D341Med (cell line): ENCODE measurements at places on chromosomes 4 and X.

DNA sequence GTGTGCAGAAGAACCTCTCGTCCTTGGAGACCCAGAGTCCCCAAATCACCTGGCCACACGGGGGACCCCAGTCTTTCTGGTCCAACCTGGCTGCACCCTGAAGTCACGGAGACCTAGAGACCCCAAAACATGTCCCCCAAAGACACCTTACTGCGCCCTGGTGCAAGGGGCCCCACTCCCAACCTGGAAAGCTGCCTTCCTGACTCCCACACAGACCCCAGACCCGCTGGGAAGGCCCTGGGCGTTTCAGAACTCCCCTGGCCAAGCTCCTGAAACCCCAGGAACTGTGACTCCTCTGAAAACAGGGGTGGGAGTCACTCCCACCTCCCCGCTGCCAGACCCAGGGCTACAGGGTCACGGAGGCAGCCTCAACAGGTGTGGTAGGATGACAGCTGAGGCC is 12.7 kb upstream of the SHOX start:
- no peak for DNase-seq

DNA sequence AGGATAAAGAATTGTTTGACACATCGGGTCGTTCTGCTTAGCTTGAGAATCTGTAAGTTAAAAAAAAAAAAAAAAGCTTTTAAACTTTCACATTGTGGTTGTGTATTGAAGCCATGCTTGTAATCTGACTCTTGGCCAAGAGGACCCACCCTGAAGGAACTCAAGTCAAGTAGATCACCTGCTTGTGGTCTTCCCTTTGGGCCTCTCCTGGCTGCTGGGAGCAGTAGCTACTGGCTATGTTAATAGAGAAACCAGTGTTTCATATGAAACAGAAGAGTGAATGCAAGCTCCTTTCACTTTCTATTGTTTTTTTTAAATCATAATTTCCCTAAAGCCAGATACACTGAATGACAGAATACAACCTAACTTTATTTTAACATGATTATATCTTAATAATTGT is 402.4 kb upstream of the NDST4 start:
- DNase-seq, result no peak

- no peak for DNase-seq
Observed at GRCh38 chr4:70874268-70875156, 27.7 kb upstream of the MOB1B start.

GRCh38 chr4:184887333-184887732 is 61.6 kb upstream of the ACSL1 start:
- no peak for DNase-seq

DNA sequence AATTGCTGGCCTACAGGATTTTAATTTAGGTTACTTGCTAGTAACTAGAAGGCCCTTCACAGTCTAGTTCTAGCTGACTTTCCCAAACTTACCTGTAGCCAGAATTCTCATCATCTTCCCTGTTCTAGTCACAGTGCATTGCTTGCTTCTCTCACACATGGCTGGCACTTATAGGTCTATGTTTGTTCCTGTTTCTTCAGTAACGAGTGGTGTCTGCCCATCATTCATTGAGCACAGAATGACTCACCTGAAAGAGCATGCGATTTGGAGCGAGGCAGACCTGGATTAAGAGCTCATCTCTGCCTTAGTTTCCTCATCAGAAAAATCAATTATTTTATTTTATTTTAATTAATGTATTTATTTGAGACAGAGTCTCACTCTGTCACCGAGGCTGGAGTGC is 201.7 kb upstream of the ANK2 start:
- no peak for DNase-seq

DNA sequence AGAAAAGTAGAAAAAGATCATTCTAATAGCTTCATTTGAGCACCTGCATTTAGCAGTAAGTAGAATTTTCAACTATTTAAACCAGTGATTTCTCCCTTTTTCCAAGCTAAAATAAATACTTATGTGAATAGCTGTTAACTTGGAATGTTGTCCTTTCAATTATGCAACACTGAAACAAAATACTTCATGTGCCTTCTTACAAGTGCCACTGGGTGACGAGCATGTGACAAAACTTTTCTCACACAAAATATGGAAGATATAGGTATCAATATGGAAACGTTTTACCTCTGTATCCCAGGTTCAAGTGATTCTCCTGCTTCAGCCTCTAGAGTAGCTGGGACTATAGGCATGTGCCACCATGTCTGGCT is 708.3 kb downstream of the STIM2 start:
- DNase-seq, result no peak

DNA sequence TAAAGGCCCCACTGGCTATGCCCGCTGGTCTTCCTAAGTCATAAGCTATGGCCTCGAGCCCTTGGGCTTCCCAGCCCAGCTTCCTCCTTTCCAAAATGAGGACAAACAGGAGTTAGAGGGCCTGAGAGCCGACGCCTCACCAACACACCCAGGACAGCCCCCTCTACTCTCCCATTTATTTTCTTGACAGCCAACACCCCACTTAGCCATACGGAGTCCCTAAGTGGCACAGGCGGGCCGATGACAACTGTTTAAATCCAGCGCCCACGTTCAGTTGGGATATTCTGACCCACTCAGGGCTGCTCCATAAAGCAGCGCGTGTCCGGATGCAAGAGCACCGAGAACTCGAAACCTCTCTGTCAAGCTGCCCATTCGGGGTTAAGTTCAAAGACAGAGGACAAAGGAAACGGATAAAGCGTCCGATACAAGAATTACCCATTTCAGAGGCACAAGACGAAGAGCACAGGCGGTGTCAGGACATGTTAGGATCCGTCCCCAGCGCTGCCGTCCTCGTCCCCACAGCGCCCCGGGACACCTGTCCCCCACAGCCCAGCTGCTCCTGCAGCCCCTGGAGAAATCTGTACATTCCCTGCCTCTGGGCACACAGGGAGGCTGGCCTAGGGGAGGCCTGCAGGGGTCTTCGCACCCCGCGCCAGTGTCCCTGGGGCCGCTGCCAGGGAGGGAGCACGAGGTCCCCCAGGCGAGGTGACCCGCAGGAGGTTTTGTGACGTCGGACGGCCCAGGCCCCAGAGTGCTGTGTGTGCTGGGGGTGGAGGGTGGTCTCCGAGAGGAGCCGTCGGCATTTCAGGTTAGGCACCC is 1.2 kb downstream of the PRKX start:
- DNase-seq, result peak; percentile 40

DNA sequence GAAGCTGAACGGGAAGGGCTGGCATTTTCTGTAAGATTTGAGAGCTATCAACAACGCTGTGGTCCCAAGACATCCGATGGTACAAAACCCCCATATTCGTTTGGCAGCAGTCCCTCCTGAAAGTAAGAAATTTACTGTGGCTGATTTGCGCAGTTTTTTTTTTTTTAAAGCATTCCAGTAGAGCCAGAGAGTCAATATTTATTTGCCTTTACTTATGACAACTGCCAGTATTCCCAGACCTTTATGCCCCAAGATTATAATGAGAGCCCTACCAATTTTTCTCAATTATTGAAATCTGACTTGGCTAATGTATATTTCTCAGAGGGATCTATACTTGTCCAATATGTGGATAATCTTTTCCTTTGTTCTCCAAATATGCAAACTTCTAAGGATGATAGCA is 157.5 kb upstream of the SPIN4 start:
- DNase-seq, result no peak

DNA sequence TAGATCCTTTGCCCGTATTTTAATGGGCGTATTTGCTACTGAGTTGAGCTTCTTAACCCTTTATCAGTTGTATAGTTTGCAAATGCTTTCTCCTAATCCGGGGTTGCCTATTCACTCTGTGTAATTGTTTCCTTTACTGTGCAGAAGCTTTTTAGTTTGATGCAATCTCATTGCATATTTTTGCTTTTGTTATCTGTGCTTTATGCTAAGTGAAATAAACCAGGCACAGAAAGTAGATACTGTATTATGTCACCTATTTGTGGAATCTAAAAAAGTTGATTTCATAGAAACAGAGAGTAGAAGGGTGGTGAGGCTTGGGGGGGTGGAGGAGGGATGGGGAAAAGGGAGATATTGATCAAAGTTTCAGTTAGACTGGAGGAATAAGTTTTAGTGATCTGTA is 17.7 kb downstream of the OGT start:
- no peak for DNase-seq

DNA sequence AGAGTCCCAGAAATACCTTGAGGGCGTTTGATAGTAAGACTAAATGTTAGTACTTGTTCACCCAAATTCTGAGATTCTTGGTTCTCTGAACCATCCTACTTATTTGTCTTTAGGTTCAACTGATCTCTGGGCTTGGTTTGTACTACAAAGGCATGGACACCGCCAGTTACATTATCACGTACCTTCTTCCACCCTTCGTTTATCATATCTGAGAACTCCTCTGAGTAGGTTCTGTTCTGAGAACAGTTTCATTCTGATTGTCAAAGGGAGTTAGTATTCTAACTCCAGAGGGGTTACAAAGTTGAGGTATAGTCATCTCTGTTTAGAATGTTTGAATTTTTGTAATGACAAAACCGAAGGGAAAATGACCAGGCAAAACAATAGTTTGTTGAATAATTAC is 19.3 kb downstream of the ZFX start:
- no peak for DNase-seq

GRCh38 chrX:43566170-43566569 is 89.9 kb upstream of the MAOA start:
- no peak for DNase-seq

DNA sequence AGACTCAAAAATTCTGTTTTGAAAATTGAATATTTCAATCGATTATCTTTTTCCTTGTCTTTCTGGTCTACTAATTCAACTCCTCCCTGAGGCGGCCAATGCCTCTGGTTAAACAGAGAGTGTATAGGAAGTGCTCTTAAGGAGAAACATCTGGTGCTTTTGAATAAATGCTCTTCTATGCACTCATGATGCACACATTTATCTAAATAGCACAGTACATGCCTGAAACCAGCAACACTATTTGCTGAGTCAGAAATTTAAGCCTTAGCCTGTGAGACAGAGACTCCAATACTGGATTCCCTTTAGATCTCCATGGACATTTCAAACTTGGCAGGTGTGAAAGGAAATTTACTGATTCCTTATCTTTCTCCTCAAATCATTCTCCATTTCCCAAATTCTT is 118.6 kb downstream of the SLIT2 start:
- no peak for DNase-seq

DNA sequence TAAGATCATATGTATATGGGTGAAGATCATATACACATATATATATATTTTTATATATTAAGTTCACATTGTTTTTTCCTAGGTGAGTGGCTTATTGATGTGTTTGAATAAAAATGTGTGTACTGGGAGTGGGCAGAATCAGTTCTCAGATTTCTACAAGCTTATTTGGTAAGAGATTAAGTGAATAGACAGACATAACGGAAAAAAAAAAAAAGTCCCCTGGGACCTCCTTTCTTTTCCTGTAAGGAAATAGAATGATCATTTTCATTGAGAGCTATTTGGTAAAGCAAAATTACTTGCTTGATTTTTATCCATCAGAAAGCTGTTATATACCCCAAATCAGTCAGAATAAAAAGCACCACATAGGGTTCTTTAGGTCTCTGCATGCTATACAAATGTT is 597.7 kb downstream of the PCDH18 start:
- no peak for DNase-seq

DNA sequence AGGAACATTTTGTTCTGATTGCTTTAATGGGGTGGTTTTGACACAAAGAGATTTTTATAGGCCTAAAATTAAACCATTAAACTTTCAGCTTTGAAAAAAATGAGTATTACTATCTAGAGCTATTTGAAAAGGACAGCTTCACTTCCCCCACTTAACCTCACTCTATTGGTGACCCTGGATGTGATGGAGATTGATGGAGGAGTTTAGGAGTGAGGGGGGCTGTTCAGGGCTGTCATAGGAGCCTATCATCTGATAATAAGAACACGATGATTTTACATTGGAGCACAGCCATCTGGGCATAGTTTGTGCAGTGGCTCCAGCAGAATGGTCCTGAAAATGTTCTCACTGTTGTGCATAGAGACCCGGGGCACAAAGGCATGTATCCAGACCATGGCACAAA is 71.1 kb upstream of the EFNB1 start:
- DNase-seq, result no peak

- no peak for DNase-seq
Observed at GRCh38 chr4:176320976-176321361, 1.2 kb downstream of the SPCS3 start.
